ENCODE measurements at places on chromosomes 5 and 9.

GRCh38 chr5:159341145-159341544, 10.9 kb upstream of the IL12B start:
- no peak overlapping the region for H3K27ac ChIP-seq
- H3K27me3 ChIP-seq = peaks cover 19% of the 10 kb centered on the region
- H3K4me1 ChIP-seq = no peaks in the 10 kb centered on the region
- no peaks in the 10 kb centered on the region for H3K36me3 ChIP-seq

GRCh38 chr5:4804691-4805360, 335.3 kb upstream of the ADAMTS16 start:
- H3K4me1 ChIP-seq = no peaks in the 10 kb centered on the region
- DNase-seq = no peak
- H3K27me3 ChIP-seq = no peaks in the 10 kb centered on the region
- no peak overlapping the region for H3K27ac ChIP-seq
- no peak overlapping the region for H3K4me3 ChIP-seq
- no peaks in the 10 kb centered on the region for H3K36me3 ChIP-seq

DNA sequence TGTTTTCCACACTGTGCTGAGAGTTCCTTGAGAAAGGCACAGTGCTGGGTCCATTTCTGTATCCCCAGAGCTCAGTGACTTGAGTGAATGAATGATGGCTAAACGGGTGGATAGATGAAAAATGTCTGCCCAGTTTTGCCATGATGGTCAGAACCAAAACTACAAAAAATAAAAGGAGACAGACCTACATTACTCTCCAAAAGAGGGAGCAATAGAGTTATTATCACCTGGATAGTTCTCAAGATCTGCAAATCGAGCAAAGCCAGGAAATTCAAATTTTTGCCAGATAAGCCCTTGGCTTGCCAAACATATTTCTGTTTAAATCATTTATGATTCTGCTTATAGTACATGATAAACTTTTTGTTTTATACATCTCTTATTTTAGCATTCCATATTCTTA, 214.2 kb upstream of the ZNF462 start:
- H3K4me1 ChIP-seq = no peaks in the 10 kb centered on the region
- H3K4me3 ChIP-seq = no peak overlapping the region
- no peaks in the 10 kb centered on the region for H3K27me3 ChIP-seq
- no peak overlapping the region for H3K27ac ChIP-seq

DNA sequence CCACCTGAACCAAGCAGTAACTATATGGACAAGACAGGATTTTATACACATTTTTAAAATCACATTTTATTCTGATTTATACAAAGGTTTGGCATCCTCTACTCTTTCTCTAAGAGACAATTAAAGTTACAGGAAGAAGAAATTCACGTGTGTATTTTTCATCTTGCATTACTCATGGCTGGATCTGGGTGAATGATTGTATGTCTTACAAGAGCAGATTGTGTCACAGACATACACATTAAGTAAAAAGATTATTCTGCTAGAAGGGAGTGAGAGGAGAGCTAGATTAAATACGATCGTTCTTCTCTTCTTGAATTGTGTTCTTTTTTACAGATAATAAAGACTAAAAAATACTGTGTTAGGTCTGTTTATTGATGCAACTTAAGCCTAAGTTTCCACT, 20.8 kb upstream of the CEP120 start:
- no peak overlapping the region for H3K27ac ChIP-seq
- H3K4me3 ChIP-seq = no peak overlapping the region
- no peaks in the 10 kb centered on the region for H3K27me3 ChIP-seq

GRCh38 chr5:151719228-151720000, 32.7 kb upstream of the SPARC start:
- H3K36me3 ChIP-seq = no peaks in the 10 kb centered on the region
- no peaks in the 10 kb centered on the region for H3K27me3 ChIP-seq
- no peak overlapping the region for H3K4me3 ChIP-seq
- no peak overlapping the region for H3K27ac ChIP-seq
- no peak for DNase-seq

DNA sequence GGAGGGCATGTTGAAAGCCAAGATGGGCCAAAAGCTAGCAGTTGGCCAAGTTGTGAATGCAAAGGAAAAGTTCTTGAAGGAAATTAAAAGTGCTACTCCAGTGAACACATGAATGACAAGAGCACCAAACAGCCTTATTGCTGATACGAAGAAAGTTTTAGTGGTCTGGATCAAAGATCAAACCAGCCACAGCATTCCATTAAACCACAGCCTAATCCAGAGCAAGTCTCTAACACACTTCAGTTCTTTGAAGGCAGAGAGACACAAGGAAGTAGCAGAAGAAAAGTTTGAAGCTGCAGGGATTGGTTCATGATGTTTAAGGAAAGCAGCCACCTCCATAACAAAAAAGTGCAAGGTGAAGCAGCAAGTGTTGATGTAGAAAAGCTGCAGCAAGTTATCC, 71.6 kb downstream of the ERCC6L2 start:
- no peaks in the 10 kb centered on the region for H3K4me1 ChIP-seq
- no peak overlapping the region for H3K27ac ChIP-seq
- peaks cover 74% of the 10 kb centered on the region for H3K36me3 ChIP-seq
- H3K4me3 ChIP-seq = no peak overlapping the region

DNA sequence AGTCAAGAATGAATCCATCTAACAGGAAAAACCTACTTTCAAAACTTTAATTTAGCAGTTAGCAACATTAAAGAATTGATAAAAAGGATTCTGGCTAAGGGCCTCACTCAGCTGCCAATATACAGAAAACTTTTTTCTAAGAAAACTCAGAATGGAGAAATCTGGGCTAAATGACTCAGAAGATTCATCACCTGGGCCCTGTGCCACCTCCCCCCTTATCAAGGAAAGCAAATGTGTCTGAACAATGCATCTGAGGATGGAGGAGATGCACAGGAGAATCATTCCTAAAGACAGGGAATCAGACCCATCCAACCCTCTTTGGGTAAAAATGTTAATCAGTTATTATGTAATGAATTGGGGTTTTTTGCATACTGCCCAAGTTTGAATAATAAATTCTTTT, 592.0 kb upstream of the DMAC1 start:
- no peak overlapping the region for H3K27ac ChIP-seq
- no peaks in the 10 kb centered on the region for H3K4me1 ChIP-seq
- DNase-seq = no peak
- H3K27me3 ChIP-seq = no peaks in the 10 kb centered on the region
- no peak overlapping the region for H3K4me3 ChIP-seq

DNA sequence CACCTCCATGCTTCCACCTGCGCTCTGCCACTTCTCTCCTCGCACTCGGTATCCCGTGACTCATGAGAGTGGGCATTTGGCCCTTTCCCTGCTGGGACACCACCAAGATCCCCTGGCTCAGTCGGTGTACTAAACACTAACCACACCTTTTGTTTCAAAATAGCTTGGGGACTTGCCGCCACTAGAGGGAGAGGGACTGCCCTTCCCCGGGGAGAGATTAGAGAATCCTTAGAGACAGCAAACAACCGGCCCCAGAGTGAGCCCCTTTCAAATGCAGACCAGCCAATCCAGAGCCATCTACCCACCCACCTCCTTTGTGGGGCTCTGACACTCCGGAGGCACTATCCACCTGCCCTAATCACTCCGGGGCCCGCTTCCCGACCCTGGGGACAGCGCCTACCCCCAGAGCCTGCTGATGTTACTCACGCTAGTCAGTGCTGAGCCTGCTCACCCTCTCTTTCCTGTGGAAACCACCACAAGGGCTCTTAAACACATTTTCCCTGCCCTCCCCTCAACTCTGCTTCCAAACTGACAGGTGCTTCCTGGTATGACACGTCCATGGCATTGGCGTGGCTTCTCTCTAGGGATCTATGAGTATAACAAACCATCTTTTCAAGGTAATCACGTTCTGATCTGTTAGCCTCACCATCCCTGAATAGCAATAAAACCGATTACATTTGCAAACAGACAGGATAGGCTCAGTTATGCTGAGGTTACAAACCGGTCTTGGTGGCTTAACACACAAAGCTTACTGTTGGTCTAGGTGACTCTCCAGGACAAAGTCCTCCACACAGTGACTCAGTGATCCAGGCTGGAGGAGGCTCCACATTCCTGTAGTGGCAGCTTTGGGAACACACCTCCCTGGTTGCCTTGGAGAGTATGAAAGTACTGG, 180.1 kb upstream of the MVB12B start:
- no peak overlapping the region for H3K27ac ChIP-seq
- DNase-seq = no peak
- H3K4me3 ChIP-seq = no peak overlapping the region
- peaks cover 32% of the 10 kb centered on the region for H3K27me3 ChIP-seq
- no peaks in the 10 kb centered on the region for H3K36me3 ChIP-seq

GRCh38 chr9:78030553-78031443, 813 bp downstream of the GNAQ start:
- peak overlapping the region; percentile 92 for H3K4me3 ChIP-seq
- peaks cover 3% of the 10 kb centered on the region for H3K4me1 ChIP-seq
- H3K27me3 ChIP-seq = no peaks in the 10 kb centered on the region

DNA sequence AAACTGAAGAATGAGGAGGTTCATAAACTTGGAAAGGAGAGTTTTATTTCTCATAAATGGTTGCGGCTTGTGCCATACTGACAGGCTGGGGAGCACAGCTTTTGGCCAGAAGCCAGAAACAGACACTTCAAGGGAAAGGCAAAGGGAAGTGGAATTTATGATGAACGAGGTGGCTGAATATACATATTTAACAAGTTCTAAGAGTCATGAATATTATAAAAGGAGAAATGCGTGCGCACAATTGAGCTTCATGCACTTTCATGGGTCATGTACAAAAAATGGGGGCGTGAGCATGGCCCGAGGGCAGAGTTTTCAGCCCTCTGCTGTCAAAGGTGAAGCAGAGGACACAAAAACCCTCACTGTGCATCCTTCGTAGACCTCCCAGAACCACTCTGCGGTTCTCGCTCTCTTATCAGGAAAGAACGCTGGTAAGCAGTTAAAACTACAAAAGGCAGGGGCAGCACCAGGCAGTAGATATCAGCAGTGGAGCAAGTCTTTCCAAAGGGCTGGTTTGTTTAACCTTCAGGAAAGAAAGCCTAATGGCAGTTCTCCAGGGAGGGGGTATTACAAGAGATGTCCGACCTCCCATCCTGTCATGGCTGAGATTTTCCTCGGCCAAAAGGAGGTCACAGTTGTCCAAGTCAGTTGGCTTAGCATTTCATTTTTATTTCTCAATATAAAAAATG, 29.0 kb downstream of the AUH start:
- no peak overlapping the region for H3K27ac ChIP-seq
- H3K36me3 ChIP-seq = peaks cover 31% of the 10 kb centered on the region
- H3K4me3 ChIP-seq = no peak overlapping the region
- DNase-seq = no peak
- H3K4me1 ChIP-seq = peaks cover 4% of the 10 kb centered on the region

DNA sequence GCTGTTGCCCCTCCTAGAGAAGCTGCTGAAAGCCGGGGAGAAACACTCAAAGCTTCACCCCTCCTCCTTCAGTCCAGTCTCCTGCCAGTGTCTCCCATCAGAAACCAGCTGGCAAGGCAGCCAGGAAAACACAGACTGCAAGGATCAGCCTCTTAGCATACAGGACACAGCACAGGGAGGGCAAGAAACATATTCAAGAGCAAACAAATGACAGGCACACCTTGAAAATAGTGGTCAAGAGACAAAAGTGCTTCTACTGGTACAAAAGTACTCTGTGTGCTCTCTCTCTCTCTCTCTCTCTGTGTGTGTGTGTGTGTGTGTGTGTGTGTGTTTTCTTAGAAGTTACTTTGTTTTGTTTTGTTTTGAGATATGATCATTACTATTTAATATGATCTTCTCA, 227.2 kb downstream of the RAB3C start:
- no peaks in the 10 kb centered on the region for H3K36me3 ChIP-seq
- peaks cover 6% of the 10 kb centered on the region for H3K27me3 ChIP-seq
- no peaks in the 10 kb centered on the region for H3K4me1 ChIP-seq
- no peak for DNase-seq
- H3K4me3 ChIP-seq = no peak overlapping the region
- H3K27ac ChIP-seq = no peak overlapping the region

DNA sequence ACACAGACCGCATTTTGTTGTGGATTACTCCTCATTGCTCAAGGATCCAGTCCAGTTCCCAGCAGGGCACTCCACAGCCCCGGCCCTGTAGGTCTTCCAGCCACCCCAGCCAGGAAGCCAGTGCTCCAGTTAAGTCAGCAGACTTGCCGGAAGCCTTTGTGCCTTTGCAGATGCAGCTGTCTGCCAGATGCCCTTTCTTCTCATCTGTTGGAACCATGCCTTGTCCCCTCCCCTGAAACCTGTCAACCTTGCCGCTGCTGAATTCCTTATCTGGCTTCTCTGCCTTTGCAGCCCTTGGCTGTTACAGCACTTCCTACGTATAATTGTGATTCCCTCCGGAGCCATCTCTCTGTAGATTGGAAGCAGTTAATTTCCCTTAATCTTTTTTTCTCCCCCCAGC, 28.4 kb downstream of the PSAT1 start:
- H3K4me3 ChIP-seq = no peak overlapping the region
- DNase-seq = peak; percentile 65
- H3K27me3 ChIP-seq = no peaks in the 10 kb centered on the region
- no peak overlapping the region for H3K27ac ChIP-seq

- no peak overlapping the region for H3K4me3 ChIP-seq
- H3K36me3 ChIP-seq = no peaks in the 10 kb centered on the region
- no peaks in the 10 kb centered on the region for H3K4me1 ChIP-seq
- DNase-seq = peak; percentile 78
Observed at GRCh38 chr9:113427629-113428028, 17.1 kb downstream of the C9orf43 start.

GRCh38 chr5:145919413-145919812, 17.0 kb upstream of the SH3RF2 start:
- peaks cover 4% of the 10 kb centered on the region for H3K27me3 ChIP-seq
- no peak for DNase-seq
- H3K4me3 ChIP-seq = no peak overlapping the region
- no peaks in the 10 kb centered on the region for H3K4me1 ChIP-seq
- H3K27ac ChIP-seq = no peak overlapping the region

GRCh38 chr9:108374626-108375025, 481.2 kb downstream of the ACTL7B start:
- H3K27ac ChIP-seq = no peak overlapping the region
- no peaks in the 10 kb centered on the region for H3K27me3 ChIP-seq
- DNase-seq = peak; percentile 11
- H3K36me3 ChIP-seq = no peaks in the 10 kb centered on the region
- peaks cover 4% of the 10 kb centered on the region for H3K4me1 ChIP-seq

GRCh38 chr5:134647750-134648424, 698 bp upstream of the SEC24A start:
- DNase-seq = peak; percentile 75
- peak overlapping the region; percentile 99 for H3K4me3 ChIP-seq
- no peaks in the 10 kb centered on the region for H3K27me3 ChIP-seq
- H3K36me3 ChIP-seq = no peaks in the 10 kb centered on the region
- H3K27ac ChIP-seq = peak overlapping the region; percentile 99
- H3K4me1 ChIP-seq = peaks cover 3% of the 10 kb centered on the region

GRCh38 chr5:36442796-36443195, 141.1 kb upstream of the RANBP3L start:
- peaks cover 8% of the 10 kb centered on the region for H3K27me3 ChIP-seq
- peaks cover 2% of the 10 kb centered on the region for H3K4me1 ChIP-seq
- peak; percentile 3 for DNase-seq

- DNase-seq = no peak
- peaks cover 3% of the 10 kb centered on the region for H3K27me3 ChIP-seq
- H3K36me3 ChIP-seq = no peaks in the 10 kb centered on the region
Observed at GRCh38 chr9:129379181-129379836, 201.2 kb upstream of the IER5L start.

Measured in mesenchymal stem cell (in vitro differentiated cells and primary cell).